ENCODE measurements at places on chromosomes 3 and 15.

GRCh38 chr15:92097474-92098178 is 244.1 kb downstream of the SLCO3A1 start:
- peak; percentile 64 for DNase-seq

DNA sequence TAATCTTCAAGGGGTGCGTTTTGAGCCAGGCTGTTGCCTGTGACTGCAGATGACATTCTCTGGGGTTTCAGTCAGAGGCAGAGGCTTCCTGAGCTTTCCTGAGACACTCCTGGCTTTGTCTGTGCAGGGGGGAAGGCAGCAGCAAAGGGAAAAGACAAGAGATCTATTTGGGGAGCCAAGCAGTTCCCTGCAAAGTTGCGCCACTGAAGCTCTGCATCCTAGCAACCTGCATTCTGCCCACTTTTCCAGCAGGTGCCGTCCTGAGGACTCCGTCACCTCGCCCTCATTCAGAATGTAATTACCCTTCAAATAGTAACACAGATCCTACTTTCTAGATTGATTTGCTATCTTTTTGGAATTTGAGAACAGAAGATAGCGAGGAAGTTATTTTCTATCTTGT is 1.9 kb upstream of the TMEM158 start:
- DNase-seq: no peak

GRCh38 chr15:78933823-78934654 is 10.8 kb downstream of the CTSH start:
- no peak for DNase-seq

GRCh38 chr3:84906065-84906464 is 52.7 kb upstream of the CADM2 start:
- DNase-seq: no peak

GRCh38 chr3:13891017-13891392 is 11.1 kb upstream of the WNT7A start:
- DNase-seq: no peak

DNA sequence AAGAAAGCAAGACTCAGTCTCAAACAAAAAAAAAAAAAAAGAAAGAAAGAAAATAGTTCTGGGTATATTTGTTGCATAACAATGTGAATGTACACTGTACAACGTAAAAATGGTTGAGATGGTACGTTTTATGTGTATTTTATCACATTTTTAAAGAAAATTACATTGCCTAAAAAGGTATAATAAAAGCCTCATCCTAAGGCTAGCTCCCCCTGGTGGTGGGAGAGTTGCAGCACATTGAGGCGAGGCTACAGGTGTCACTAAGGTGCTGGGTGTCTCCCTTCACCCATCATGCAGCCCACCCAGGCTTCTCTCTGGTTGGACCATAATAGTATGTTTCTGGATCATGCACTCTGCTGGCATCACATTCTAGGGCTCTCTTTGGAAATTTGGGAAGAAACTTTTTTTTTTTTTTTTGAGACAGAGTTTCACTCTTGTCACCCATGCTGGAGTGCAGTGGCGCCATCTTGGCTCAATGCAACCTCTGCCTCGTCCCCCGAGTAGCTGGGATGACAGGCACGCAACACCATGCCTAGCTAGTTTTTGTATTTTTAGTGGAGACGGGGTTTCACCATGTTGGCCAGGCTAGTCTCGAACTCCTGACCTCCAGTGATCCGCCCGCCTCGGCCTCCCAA is 12.4 kb upstream of the RAB11A start:
- DNase-seq: no peak

GRCh38 chr15:75048394-75048793 is 25.0 kb downstream of the PPCDC start:
- no peak for DNase-seq

DNA sequence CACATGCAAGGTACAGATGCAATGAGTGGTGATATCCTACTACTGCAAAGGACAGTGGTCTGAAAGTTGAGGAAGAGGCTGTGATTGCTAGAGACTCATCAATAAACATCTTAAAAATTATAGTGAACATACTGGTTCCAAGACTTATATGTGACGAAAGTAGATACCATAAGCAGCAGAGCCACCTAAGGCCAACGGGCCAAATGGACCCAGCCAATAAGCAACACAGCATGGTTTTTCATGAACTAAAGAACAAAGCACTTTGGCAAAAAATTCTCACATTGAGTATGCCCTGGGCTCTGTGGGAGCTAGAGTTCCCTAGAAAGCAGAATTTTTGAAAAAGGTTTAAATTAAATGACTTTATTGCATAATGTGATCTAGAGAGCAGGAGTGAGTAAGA is 272.1 kb downstream of the SI start:
- no peak for DNase-seq

DNA sequence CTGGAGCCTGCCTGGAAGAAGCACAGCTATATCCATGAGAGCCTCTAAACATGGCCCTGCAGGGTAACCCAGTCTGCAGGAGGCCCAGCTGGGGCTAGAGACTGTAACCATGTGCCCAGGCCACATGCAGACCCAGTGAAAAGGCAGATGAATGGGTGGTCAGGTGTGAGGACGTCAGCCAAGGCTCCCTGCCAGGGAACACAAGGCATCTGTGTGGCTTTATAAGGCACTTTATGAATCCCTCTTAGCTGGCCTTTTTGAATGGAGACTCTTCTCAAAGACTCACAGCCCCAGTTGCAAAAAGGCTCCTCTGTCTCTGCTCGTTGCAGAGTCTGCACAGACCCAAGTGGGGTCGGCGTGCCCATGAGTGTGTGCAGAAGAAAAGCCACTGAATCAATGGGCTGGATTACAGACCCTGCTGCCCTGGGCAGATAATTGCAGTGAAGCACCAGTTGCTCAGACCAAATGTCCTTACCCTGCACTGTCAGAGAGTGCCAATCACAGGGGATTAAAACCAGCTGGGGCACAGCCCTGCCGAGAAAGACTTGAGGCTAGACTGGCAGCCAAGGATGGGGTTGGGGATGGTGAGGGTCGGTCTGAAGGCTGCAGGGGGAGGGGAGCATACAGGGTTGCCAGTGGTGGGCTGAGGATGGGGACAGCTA is 154.2 kb downstream of the RAB11A start:
- peak; percentile 24 for DNase-seq

DNA sequence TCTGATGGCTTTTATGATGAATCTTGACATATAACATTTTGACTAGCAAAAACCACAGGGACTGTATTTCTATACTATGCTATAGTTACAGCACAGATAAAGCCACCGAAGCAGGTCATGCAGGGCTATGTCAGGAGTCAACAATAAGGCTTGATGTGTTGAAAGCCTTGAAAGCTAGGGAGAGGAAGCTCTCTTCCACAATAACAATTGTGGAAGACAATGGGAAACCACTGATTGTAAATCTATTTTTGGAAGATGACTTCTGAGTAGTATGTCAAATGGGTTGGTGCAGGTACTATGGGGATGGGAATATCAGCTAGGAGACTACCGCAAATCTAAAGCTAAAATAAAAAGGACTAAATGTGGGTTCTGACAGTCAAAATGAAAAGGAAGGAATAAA is 4.0 kb upstream of the AQR start:
- DNase-seq: no peak

DNA sequence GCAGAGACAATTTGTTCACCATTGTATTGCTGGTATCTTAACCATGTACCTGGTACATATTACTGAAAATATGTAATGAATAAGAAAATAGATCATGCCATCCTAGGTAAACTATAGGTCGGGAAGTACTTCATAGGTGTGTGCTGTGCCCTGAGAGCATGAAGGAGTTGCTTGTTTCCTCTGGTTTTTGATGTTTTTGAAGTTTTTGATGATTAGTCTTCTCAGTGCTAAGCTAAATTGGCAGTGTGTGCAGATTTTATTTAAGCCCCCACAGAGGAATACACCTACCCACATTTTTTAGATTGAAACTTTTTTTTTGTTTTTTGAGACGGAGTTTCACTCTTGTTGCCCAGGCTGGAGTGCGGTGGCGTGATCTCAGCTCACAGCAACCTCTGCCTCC is 16.6 kb downstream of the HMG20A start:
- DNase-seq: no peak

DNA sequence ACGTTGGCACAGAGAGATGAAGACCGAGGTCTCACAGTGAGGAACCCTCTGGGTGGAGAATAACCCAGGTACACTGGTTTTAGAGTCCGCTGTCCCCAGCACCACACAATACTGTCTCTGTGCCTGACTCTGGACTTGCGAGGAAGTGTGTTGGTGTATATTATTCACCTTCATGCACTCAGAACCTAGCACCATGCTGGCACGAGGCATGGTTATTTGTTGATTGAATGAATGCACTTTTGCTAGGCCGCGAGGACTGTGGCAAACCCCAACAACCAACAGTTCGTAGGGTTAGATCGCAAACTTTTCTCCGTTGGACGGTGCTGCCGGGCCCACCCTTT is 484 bp upstream of the C3orf52 start:
- no peak for DNase-seq
